ENCODE measurements at places on chromosomes 11 and 22.

- no peak for DNase-seq
These were observed 2.1 kb downstream of the KMT2A start for GRCh38 chr11:118438314-118438931.

DNA sequence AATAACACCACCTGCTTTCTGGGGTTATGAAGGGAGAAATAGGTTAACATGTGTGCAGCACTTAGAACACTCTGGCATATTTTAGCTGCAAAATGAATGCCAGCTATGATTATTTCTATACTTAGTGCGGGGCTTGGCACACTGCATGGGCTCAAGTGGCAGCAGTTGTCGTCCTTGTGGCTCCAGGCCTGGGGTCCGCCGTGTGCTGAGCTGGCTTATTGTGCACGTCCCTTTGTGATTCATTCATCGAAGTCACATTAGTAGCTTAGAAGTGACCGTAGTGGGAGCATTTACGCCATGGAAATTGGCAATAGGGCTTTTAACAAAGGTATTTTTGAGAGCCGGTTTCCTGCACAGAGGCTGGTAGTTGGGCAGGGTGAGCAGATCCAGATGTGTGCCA lies 4.2 kb downstream of the RASD2 start:
- no peak for DNase-seq

DNA sequence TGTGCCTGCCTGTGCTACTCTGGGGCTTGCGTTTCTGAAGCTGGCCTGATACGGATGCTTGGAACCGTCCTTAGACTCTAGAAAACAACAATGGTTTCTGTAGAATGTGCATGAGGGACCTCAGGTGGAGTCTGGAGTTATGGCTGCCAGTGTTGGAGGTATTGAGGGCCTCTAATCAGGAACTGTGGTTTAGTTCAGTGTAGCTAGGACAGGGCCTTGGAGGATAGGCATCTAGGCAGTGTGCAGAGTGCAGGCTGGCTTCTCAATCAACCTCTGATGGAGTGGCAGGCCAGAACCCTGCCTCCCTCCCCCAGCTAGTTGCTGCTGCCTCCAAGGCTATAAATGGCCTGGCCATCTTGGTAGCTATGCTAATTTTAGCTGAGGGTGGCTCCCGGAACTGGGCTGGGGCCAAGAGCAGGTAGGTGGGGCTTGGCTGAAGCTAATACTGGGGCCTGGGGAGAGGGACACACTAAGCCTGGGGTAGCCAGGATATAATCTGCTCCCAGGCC lies 4.0 kb downstream of the STIM1 start:
- DNase-seq: no peak

- DNase-seq: no peak
These were observed 116.2 kb downstream of the KIF18A start for GRCh38 chr11:27991736-27992135.

DNA sequence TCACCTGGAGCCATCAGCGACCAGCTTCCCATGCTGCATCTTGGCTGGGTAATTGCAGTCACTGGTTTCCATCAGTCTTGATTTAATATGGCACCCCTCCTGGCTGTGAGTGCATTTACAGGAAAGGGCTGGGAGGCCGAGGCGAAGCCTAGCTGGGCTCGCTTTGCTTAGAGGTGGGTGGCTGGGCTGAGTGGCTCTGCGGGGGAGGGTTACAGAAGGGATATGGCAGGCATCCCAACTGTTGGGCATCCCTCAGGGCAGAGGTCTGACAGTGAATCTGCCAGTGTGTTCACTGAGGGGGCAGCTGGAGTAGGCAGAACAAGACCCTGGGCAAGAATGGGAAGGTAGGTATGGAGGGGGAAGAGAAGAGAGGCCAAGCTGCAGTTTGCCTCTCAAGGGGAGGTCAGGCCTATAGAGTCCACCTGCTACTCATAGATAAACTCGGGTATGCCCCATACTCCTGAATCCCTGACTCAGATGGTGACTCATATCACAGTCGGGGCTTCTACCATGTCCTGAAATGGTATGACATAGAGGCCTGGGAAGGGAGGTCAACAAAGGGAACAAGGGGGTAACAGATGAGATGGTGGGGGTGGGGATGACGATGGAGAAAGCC lies 77.5 kb upstream of the PHOX2A start:
- peak; percentile 45 for DNase-seq

DNA sequence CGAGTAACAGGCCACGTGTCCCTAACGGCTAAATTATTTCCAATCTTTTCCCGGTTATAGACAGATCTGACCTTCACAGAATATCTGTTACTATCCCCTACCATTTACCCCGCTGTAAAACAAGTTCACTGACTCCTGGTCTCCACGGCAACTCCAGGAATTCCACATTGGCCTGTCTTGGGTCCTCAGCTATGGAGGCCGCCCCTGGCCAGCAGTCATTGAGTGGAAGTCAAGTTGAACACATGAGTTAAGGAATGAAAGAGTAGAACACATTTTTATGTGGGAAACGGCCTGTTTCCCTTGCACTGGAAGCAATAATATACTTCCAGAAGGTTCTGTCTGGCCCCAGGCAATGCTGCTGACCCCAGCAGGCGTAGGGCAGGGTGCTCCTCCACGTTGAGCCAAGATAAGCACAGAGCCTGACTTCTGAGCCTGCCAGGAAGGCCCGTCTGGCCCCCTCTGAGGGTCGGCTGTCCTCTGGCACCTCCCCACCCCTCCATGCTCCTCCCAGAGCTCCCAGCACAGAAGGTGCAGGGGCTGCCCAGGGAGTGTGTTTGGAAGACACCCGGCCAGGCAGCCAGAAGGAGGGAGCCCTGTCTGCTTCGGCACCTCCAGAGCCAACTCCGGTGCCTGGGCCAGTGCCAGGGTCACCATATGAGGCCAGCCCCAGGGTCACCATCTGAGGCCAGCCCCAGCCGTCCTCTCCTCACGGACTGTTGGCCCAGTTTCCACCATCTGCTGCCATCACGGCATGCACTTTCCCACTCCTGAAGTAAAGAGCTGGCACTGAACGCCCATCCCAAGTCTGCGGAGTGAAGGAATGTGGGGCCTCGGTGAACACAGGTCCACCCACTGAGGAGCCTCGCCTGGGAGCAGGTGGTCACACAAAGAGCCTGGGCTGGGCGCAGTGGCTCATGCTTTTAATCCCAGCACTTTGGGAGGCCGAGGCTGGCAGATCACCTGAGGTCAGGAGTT lies 813.2 kb downstream of the BRD1 start:
- peak; percentile 81 for DNase-seq

DNA sequence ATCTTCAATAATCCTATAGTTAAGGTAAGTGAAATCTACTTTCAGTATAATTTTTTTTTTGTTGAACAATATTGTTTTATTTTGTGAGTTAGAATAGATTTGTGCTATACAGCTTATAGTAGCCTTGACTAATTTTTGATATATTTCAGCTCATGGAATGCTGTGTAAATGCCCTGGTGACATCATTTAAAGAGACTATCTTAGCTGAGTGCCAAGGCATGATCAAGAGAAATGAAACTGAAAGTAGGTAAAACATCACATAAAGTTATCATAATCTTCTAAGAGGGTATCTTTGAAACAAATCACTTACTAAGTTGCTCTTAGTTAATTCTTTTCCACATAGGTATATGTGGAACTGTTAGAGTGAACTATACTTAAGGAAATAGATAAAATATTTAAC lies 51.4 kb upstream of the ACAT1 start:
- no peak for DNase-seq

GRCh38 chr11:83044958-83045712 lies 26.6 kb downstream of the RAB30 start:
- DNase-seq: no peak

- DNase-seq: no peak
These were observed 157.8 kb downstream of the CACNA1I start for GRCh38 chr22:39728236-39728860.

- no peak for DNase-seq
These were observed 40.7 kb upstream of the CD82 start for GRCh38 chr11:44524751-44525201.

DNA sequence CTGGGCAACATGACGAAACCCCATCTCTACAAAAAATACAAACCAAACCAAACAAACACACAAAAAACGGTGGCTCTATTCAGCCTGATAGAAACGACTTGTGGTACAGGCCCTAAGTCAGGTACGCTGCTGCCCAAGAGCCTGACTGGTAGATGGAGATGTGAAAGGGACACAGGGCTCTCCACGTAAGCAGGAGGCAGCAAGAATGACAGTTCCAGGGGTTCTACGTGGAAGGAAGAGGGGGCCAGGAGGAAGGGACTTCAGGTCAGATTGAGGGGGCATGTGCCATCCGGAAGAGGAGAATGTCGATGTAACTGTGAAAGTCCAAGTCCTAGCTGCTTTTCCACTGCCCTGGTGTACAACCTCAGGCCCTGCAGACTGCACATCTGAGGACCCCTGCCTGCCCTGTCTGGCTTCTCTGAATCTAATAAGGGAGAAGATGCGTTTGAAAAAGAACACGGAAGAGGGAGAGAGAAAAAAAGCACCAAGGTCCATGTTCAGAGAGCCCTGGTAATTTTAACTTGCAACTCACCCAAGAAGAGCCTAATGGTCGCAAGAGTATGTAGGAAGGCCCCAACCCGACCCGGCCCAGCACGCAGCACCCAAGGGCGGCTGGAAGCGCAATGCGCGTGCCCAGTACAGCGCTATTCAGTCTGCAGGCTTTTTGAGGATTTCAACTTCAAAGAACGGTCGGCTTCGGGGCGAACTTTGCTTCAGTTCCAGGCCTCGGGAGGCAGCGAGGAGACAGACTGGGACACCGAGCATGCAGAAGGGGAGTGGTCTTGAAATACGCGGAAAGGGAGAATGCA lies 909 bp upstream of the ZNRD2 start:
- DNase-seq: no peak

GRCh38 chr11:77351281-77351886 lies 49.9 kb upstream of the GDPD4 start:
- DNase-seq: no peak

DNA sequence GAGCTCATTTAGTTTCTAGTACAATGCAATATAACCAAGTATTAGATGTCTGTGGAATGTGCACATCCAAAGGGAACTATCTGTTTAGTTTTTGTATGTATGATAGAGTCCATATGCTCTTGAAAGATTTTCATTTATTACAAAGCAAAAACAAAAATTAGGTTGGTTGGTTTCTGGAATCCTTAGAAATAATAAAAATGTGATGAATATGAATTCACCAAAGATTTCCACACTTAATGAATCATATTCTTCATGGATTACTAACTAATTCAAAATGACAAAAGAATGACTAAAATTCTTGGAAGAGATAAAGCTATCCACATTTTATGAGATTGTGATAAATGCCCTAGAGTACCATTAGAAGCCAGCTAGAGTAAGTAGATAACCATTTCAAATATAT lies 261.1 kb downstream of the SBF2 start:
- DNase-seq: no peak

GRCh38 chr22:30297991-30298701 lies 8.8 kb upstream of the CASTOR1 start:
- DNase-seq: no peak

DNA sequence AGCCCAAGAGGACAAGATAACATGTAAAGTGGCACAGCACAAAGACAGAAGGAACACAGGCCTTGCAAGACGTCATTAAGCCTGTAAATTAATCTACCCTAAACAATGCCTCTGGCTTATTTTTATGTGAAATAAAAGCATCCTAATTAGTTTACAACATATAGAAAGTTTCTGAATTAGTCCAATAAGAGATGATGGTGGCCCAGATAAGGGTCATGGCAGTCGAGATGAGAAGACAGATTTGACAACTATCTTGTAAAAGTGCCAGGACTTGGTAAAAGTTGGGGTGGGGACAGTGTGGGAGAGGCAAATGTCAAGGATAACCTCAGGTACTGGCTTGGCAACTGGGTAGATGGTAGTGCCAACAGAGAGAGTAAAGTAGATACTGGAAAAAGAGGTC lies 13.6 kb downstream of the XRRA1 start:
- DNase-seq: no peak

GRCh38 chr11:74468936-74469335 lies 1.6 kb upstream of the KCNE3 start:
- DNase-seq: no peak

GRCh38 chr11:29518389-29519174 lies 498.2 kb downstream of the KCNA4 start:
- DNase-seq: no peak

- DNase-seq: no peak
These were observed 16.7 kb upstream of the MYH9 start for GRCh38 chr22:36404446-36404845.

DNA sequence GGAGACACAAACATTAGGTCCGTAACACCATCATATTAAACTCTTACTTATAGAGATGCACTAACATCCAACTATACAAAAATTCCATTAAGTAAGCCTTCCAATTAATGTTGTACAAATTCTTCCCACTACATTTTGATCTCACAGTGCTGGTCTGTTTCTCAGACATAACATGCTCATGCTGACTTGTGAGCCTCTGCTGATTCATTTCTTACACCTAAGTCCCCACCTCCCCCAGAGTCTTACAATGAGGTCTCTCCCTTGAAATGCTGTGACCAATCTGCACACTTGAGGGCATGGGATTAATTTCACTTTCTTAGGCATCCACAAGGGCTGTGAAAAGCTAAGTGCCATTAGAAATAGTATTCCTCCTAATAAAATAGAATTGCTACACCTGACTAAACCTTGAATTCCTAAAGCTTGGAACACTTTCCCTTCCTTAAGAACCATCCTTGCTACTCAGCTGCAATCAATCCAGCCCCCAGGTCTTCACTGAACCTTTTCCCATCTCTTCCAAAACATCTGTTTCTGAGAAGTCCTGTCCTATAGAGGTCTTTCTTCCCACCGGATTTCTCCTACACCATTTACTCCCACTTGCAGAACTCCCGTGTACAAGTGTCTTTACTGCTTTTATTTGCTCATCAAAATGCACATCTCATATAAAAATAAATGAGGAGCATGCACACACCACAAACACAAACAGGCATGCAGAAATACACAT lies 2.0 kb downstream of the HBG1 start:
- no peak for DNase-seq

DNA sequence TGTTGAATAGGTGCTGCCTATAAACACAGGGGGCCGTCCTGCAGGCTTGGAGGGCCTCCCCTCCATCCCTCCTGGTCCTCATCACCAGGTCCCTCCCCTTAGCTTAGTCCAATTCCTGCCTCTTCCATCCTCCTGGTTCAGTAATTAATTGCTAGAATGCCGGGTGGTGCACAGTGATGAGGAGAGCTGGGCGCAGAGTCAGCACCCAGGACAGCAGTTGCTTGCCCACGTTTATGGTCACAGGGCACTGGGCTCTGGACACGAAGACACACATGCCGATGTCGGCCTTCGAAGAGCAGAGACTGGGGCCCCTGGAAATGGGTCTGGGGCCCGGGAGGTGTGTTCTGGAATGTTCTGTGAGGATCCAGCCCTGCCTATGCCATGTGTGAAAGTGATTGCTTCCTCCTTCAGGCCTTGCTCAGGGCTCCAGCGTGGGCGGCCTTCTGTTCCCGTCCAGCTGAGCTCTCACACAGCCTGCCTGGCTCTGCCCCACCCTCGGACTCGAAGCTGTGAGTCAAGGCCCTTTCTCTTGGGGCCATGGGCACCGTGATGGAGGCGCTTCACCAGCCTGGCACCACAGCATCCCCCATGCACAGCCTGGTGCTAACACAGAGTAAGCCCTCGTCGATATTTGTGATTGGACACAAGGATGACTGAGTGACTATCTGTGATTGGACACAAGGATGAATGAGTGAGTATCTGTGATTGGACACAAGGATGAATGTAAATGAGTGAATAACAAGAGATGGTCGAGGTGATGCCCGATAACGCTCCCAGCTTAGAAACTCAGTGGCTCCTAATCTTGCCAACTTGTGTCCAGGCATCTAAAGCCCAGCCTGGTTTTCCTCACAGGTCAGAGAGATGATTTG lies 884.7 kb downstream of the BRD1 start:
- peak; percentile 76 for DNase-seq

Measured in mesenteric fat pad (tissue), 1 donor.